ENCODE measurements at places on chromosomes 3 and 15.

- DNase-seq = no peak
These were observed 8.1 kb downstream of the MCTP2 start for GRCh38 chr15:94239474-94239873.

GRCh38 chr3:17039594-17039993 lies 154.8 kb downstream of the PLCL2 start:
- no peak for DNase-seq

DNA sequence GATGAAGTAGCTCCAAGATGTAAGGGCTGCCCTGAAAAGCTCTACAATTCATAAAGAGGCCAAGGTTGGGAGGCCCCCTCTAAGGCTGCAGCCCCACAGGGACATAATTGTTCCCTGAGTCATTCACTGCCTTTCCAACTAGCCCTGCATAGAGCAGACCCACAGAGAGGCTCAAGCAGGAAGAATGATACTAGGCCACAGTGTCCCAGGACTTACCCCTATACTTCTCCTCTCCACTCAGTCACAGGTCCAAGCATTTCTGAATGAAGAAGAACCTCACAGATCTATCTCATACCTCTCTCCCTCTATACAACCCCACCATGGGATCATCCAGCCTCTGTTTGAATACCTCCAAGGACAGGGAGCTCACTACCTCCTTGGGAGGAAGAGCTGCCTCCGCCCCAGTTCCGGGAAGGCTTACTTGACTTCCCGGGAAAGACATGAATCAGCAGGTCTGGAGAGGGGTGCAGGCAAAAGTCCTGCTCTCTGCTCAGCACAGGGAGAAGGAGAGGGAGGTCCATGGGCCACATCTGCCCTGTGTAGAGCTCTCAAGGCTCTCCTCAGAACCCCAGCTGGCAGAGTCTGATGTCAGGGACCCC lies 6.9 kb upstream of the SKIC8 start:
- DNase-seq = no peak

GRCh38 chr3:187935623-187936156 lies 190.4 kb upstream of the BCL6 start:
- peak; percentile 11 for DNase-seq

- no peak for DNase-seq
These were observed 27.6 kb upstream of the CXCR6 start for GRCh38 chr3:45915518-45916231.

- DNase-seq = no peak
These were observed 204.6 kb downstream of the ZIC1 start for GRCh38 chr3:147613725-147614124.

DNA sequence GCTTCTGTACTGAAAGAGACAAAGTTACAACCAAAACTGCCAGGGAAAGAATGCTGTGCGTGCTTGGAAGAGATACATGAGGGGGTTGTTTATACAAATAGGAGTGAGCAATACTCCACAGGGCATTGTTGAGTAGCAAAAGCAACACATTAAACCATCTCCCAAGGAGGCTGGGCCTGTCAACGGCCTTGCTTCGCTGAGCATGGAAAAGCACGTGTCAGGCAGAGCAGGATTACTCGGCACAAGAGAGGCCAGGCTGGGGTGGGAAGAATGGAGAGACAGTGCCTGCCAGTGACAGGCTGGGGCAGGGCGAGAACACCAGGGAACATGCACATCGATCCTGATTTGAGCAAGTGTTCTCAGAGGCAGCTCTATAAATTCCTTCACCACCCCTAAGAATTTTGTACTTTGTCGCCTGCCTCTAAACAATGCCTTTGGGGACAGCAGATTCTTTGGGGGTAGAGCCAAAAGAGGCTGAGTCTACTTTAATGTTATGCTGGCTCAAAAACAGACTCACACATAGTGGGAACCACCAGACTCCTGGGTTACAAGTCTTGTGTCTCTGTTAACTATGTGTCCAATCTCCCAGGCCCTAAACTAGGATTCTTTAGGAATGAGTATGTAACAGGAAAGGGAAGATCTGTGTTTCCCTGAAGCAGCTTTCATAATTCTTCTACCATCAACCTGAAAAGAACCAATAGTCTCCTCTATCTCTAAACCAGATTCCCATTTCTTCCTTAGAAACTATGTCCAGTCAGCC lies 67.2 kb downstream of the LIPC start:
- no peak for DNase-seq

- no peak for DNase-seq
These were observed 2.1 kb downstream of the IDH2 start for GRCh38 chr15:90099868-90100831.

DNA sequence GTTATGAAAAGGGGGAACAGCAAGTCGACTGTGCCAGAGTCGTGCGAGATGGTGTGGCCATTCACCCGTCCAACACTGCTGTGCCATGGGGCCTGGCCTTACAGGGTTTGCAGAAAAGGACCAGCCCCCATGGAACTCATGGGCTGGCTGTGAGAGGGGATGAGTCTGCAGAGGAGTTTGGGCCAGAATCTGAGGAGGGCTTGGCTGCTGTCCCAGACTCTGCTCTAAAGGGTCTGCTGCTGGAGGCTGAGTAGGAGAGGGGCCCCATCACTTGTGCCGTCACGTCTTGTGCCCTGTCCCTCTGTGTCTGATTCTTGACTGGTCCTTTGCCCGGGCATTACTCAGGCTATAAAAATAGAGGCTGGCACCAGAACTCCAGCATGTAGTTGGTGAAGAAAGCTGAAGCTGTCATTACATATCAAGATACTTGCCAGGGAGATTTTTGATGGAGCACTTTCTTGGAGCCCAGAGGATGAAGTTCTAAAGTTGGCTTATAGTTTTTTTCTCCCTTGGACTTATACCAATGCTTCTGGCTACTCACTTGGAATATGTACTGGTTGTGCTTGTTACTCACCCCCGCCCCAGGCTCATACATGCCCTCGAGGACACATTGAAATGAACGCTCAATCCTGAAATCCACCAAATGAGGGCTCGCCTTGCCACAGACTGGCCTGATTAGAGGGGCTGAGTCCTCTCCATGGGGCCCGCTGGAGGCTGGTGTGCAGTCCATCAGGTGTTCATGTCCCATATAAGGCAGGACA lies 10.2 kb downstream of the PXYLP1 start:
- no peak for DNase-seq

GRCh38 chr3:114464548-114464947 lies 170.7 kb downstream of the TIGIT start:
- DNase-seq = no peak

GRCh38 chr15:48896869-48897814 lies 19.2 kb downstream of the EID1 start:
- DNase-seq = peak; percentile 24

Data from nephron progenitor cell (in vitro differentiated cells).